ENCODE measurements at places on chromosomes 4 and X.

GRCh38 chrX:105745863-105746262 is 76.5 kb upstream of the NRK start:
- DNase-seq = no peak

DNA sequence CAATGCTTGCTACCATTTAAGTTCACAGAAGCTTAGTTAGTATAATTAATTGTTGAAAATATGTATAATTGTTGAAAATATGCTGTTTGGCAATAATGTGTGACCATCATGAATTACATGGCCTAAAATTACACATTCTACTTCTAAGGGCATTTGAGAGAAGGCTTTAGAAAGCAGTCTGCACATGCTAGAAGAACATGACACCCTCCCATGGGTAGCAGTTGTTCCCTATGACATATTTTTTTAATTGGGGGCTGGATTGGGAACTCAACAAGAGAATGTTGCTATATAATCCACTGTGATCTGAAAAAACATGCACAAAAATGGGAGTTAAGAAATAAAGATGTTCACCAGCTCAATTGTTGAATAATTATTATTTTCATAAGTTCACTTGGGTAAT is 331.4 kb downstream of the ARHGAP24 start:
- no peak for DNase-seq

DNA sequence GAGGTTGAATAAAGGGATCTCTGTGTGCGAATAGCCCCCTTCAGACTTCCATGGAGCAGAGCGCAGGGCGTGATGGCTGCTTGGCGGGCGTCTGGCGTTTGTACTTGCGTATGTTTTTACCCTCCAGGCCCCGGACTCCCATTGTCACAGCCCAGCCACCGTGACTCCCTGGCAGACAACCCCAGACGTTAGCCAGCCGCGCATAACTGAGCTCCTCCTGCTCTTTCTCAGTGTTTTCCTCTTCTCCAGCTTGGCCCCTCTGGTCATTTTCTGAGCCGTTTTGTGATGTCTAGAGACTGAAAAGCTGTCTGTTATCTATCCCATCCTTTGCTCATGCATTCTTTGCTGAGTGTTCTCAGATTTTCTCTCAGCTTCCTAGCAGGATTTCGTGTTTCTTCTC is 54.3 kb downstream of the IGFBP7 start:
- DNase-seq = no peak

DNA sequence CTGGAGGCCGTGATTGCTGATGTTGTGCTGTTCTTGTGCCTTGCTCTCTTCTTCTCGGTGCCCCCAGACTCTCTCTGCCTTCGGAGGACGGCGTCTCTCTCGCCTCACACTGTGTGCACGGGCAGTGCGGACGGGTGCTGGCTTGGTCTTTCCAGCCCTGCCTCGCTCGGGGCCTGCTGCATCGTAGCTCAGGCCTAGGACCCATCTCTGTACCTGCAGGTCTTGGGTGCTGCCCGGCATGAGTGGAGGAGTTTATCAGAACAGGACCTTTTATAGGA is 18.2 kb downstream of the RGS12 start:
- DNase-seq = no peak

DNA sequence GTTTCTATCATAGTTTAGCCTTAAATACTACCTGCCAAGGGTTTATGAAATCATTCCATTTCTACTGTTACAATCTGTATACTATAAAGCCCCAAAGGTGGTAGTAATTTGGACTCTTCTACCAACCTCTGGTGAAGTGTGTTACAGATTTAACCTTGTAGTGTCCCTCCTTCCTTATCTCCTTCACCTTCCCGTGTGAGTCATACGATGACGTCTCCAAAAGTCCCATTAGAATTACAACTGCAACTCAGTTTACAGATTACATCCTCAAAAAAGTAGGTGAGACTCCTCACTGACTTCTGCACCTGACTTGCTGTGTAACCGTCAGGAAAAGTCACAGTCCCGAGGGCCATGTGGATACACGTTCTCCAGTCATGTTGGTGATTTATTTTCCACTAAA is 219.0 kb downstream of the DCTD start:
- DNase-seq = no peak

DNA sequence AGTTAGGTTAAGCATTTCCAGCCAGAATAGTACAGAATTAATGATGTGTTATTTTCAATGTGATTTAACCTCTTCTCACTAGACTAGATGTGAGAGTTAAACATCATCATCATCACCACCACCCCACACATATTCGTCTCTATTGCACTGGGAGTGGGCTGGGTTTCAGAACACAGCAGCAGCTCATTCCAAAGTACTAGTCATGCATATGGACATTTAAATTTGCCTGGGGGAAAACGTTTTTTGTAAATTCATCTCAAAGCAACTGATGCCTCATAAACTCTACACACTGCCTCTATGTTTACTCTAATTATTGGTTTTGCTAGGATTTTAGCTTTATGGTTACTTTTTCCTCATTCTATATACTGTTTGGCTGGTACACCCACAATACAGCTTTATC is 509.1 kb downstream of the PPP4R3C start:
- no peak for DNase-seq

DNA sequence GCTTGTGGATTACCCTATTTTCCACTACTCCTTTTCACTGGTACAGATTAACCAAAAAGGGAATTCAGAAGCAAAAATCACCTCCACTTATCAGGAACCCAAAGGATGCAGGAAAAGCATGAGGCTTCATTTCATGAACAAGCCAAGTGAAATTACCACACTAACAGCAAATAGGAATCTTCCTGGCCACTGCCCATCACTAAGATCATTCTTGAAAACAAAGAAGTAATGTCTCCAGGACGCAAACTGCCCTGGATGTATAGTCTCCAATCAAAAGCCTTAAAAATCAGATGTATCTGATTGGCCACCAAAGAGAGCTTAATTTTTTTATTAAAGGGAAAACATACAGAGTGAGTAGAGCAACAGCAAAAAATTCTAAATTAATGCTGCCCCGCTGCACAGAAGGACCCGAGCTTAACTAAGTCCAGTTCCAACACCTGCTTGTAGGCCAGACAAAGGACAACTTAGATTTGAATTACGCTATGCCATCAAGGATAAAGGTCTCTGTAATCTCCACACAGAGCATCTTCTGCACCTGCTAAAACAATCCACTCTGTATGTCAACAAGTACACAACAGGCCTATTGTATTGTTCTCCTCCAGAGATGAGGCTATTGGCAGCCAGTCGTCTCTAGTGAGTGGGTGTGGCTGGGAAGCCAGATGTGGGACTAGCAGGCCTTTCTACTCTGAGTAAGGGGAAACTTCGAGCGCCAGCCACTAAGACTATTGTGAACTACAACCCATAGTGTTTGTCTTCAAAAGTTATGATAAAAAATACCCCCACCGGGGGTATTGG is 12.4 kb downstream of the ZDHHC9 start:
- DNase-seq = no peak
